ENCODE measurements at places on chromosomes 5 and 9.

DNA sequence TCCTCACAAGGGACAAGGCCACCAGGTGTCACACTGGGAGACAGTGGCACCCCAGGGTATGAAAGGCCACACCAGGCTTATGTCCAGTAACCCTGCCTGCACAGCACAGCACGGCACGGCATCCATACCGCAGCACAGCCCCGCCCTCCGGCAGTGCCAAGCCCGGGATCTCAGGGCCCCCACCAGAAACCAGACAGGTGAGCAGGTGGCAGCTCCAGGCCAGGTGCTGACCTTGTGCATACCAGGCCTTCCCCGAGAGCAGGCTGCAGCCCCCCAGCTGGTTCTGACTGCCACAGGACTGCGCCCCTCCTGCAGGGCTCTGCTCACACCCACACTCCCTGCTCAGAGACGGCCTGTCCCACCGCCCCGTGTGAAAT, 56.5 kb downstream of the ADAMTS2 start:
- no peak for DNase-seq

DNA sequence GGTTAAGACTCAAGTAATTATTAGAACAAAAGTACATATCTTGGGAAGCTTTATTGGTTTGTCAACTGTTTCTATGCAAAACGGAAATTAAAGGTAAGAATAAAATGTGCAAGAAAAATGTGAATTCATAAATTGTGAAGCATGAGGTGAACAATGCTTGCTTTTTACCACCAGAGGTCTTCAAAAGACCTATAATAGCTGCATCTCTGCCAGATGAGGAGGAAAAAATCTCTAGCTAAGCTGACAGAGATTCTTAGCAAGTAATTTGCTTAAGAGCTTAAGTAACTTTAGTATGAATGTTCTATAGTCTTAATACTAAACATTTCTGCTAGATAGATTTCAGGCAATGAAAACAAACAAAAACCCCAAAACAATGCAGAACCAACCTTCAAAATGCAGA, 54.1 kb downstream of the MRPS30 start:
- peak; percentile 25 for DNase-seq

DNA sequence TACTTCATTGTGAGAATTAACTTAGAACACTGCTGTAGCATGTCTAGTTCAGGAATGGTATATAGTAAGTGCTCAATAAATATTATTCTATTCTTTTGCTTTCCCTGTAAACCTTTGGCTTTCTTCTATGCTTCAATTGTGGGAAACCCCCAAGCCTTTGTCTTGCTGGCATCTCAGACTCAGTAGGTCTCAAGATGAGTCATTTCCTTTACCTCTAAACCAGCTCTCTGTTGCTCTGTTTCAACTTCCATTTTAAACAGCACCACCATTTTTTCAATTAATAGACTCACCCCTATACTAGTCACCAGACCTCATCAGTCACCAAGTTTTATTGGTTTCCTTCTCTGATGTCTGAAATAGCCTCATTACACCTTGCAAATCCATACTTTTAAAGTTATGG, 43.5 kb downstream of the DMAC1 start:
- DNase-seq = no peak

- DNase-seq = no peak
These were observed 88.9 kb downstream of the SNCAIP start for GRCh38 chr5:122400938-122401337.

- DNase-seq = no peak
These were observed 572.1 kb downstream of the TLE4 start for GRCh38 chr9:80143899-80144298.

GRCh38 chr9:87213948-87214347, 266.6 kb upstream of the GAS1 start:
- no peak for DNase-seq

GRCh38 chr5:4575608-4576007, 564.5 kb upstream of the ADAMTS16 start:
- no peak for DNase-seq

- DNase-seq = no peak
These were observed 18.0 kb downstream of the PRUNE2 start for GRCh38 chr9:76887951-76888350.

DNA sequence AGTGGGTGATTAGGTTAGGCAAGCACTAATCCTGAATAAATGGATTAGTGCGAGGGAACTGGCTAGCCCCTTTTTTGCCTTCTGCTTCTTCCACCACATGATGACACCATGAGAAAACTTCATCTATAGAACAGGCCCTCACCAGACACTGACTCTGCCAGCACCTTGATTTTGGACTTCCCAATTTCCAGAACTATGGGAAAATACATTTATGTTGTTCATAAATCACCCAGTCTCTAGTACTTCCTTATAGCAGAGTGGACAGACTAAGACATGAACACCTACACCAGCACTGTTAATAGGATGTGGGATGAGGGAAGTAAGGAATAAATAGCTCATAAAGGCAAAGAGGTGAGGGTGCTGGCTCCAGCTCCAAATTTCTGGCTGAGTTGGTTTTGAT, 1.4 kb downstream of the ZNF622 start:
- no peak for DNase-seq

DNA sequence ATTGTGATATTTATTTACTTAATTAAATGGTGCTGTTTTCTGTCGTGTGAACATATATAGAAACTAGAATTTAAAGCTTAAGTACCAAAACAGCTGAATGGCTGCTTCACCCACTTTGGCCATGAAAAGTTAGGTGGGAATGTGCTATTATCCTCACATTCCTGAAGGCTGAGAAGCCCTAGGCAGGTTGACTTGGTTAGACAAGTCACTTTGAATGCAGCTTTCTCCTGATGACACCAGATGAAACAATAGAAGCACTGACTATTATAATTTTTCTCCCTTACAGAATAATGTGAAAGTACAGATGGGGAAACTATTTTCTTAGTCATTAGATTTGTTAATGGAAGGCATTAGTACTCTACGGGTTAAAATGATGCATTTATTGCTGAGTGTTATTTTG, 65.1 kb upstream of the C5orf46 start:
- DNase-seq = no peak

DNA sequence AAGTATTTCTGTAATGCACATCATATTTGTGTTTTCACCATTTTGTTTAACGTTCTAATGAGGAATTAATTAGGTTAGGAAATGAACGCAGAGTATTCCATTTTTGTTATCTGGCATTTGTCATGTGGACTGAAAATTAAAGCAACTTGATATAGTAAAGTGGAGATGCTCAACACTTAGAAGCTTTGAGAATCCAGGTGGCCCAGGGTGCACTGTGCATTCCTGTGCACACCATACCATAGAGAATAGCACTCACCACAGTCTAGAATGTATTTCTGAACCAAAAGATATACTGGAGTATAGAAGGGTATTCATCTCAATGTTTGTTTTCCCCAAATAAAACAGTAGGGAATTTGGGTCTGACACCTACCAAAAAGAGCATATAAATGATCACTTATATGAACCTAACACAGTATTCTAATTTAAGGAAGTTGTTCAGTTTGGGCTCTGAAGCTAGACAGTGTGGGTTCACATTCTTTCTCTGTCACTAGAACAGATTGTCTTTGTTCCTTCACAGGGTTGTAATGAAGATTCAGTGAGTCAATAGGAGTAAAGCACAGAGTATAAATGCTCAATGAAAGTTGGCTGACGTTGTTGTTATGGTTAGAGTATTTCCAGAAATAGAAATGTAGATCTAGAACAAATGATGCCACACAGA, 125.6 kb upstream of the DMRT1 start:
- DNase-seq = peak; percentile 96

GRCh38 chr5:151624476-151624875, 33.3 kb upstream of the FAT2 start:
- DNase-seq = no peak

GRCh38 chr5:173907686-173908371, 19.7 kb downstream of the CPEB4 start:
- DNase-seq = peak; percentile 77

GRCh38 chr5:134005417-134006061, 764 bp upstream of the VDAC1 start:
- no peak for DNase-seq

- no peak for DNase-seq
These were observed 10.4 kb upstream of the FAM120AOS start for GRCh38 chr9:93463638-93464248.

DNA sequence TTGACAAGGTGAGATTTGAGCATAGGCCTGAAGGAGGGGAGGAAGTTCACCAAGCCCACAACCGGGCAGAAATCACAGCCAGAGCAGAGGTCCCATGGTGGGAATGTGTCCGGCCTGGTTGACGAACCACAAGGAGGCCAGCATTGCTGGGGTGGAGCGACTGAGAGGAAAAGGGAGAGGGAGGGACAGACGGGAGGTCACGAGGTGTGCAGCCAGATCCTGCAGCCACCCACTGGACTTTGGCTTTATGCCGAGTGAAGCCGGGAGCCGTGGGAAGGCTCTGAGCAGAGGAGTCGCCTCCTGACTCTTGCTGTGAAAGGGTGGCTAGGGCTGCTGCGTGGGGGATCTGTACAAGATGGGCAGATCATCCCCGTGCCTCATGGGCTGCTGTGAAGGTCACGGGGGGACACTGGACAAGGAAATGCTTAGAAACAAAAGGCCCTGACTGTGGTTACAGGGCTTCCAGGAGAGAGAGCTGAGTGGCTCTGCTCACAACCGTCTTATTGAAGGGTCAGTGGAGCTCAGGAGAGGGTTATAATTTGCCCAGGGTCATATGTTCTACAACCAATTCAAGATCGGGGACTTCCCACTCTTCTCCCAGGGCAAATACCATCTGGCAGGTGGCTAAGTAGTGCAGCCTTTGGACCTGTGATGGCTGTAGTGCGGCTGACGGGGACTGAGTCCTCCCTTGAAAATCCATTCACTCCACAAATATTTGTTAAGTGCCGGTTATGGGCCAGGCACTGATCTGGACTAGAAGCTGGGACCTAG, 15.6 kb upstream of the CD74 start:
- peak; percentile 73 for DNase-seq

DNA sequence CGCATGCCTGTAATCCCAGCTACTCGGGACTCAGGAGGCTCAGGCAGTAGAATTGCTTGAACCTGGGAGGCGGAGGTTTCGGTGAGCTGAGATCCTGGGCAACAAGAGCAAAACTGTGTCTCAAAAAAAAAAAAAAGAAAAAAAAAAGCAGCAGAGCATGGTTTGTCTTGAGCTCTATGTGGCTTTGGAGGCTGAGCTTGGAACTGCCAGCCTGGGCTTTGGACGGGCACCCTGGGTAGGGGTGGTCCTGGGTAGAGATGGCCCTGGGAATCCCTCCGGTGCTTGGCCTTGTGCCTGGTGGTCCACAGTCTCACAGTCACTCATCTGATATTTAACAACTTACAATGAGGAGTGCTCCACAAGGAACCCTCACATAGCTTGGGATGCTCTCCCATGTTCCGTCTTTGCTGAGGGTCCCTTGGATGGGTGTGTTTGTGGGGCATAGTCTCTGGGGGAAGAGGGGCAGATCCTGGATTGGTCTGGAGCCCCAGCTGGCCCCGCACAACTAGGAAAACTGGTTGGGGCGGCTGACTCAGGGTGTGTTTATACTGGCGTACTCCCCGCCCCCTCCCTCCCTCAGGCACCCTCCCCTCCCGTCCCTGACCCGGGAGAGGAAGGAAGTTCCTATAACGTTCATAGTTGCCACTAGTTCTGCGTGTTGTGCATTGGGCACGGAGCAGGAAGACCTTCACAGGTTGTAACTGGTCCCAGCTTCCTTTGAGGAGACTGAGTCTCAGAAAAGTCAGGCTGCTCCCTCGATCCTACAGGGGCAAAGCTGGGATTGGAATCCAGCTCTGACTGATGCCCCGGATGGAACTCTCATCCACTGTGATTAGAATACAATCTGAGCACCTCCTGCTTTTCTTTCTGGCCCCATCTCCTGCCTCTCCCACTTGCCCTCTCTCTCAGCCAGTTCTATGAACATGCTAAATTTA, 11.2 kb downstream of the IER5L start:
- peak; percentile 48 for DNase-seq

DNA sequence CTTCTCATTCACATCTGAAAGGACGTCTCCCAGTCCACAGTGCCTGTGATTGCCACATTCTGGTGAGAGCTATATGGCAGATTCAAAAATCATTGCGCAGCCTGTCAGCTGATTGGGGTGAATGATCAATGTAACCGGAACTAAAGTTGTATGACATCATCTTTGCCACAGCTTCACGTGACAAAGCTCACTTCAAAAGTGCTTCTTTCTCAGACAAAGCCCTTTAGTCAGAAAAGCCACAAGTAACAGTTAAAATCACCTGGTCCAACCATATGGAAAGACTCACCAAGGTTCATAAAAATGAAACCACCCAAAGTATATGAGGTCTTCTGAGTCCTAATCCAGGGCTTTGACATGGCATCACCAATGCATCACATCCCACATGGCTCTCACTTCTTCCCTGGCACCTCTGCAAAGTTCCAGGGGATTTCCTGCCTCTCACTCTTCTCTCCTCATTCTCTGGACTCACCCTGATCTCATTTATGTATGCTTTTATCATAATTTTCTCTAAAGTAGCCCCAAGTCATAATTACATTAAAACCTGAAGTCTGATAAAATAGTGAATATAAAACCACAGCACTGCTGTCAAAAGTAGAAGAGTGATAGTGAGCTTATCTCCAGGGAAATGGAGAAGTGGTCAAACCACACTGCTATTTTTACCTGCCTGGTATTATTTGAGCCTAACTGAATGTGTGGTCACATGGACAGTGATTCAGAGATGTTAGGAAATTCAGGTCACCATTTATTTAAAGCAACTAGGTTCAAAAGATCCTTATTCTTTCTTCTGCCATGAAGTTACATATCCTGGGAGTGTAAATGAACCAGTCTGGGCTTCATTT, 193.1 kb upstream of the PTGER4 start:
- no peak for DNase-seq

DNA sequence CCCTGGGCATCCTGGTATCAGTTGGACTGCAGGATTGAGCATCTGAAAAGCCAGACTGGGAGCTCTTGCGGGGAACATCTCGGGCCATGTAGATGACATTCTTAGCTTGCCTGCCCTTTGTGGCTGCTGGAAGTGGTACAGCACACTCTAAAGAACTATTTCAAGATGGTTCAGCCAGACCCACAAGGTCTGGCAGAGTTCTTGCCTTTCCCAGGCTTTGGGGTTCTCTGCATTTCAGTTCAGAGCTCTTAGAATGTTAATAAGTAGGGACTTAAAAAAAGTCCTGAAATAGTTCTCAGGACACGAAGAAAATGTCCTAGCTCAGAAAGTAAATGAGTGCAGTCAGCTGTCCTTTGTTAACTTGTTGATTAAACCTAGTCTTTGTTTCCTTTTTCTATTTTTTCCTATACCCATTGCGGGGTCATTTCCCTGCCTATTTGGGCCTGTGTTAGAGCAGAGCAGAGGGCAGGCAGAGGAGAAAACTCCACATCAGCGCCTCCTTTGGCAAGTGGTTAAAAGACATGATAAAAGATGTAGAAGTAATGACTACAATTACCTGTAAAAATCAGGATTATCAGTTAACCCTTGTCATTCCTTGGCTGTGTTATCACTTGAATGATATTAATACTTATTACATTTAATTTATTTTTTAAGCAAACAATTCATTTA, 291.5 kb downstream of the ZSWIM6 start:
- DNase-seq = no peak

- DNase-seq = peak; percentile 59
These were observed 395.8 kb downstream of the KDM4C start for GRCh38 chr9:7153566-7153965.
